ENCODE measurements at places on chromosomes 2 and 18.

- no peak for DNase-seq
Observed at GRCh38 chr2:171479154-171479814, 43.0 kb upstream of the CYBRD1 start.

DNA sequence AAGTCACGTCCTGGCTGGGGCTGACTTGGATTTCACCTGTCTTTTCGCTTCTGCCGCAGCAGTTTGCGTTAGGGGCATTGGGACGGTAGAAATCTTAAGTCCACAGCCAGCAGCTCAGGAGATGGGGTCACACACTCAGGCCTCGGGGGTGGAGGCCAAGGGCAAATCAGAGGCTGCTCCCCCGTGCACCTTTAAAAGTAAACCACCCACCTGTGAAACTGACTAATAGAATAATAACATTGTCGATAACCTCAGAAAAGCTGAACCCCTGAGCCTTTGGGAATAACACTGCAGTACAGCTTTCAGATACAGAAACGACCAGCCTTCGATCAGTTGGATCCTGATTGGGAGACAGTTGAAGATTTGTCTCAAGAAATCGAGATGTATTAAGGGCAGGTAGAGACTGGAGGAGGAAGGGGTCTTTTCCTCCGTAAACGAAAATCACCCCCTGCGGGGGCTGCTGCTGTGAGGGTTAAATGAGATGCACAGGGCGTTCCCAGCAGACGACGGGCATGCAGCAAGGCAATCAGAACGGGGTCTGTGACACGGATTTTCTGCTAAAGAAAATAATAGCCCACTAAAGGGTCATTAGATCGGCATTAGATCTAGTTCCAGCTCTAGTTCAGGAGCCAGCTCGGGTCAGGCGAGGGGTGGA is 16.4 kb upstream of the NFATC1 start:
- DNase-seq: no peak

DNA sequence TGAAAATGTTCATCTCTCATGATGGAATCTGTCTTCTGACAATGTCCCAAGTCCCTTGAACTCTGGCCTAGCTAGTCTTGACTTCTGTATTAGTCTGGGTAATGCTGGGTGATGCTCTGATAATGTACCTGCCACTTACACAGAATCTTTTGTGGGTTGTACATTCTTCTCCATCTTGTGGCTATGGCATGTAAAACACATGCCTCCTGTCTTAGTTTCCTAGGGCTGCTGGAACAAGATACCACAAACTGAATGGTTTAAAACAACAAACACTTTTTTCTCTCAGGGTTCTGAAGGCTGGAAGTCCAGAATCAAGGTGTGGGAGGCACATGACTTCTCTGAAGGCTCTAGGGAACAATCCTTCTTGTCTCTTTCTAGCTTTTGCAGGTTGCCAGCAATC is 57.1 kb downstream of the RAPGEF4 start:
- DNase-seq: no peak

GRCh38 chr2:205555566-205556230 is 126.6 kb upstream of the NRP2 start:
- DNase-seq: no peak

DNA sequence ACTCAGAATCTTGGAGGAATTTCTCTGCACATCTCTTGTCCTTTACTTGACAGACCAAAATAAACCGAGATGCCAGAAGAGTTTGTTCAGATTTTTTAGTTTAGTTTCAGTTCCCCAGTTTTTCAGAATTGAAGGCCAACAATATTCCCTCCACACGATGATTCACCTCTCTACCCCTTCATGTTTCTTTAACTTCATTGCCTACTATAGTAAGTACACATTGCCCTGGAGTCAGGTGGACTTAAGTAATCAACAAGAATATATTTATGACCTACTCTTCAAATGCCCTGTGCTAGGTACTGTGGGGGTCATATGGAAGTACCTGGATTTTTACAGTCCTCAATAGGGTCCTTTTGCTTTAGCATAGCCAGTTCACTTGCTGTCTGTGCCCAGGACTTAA is 79.6 kb upstream of the CTLA4 start:
- DNase-seq: no peak

GRCh38 chr2:70553334-70553583 is 367 bp downstream of the TGFA start:
- no peak for DNase-seq

DNA sequence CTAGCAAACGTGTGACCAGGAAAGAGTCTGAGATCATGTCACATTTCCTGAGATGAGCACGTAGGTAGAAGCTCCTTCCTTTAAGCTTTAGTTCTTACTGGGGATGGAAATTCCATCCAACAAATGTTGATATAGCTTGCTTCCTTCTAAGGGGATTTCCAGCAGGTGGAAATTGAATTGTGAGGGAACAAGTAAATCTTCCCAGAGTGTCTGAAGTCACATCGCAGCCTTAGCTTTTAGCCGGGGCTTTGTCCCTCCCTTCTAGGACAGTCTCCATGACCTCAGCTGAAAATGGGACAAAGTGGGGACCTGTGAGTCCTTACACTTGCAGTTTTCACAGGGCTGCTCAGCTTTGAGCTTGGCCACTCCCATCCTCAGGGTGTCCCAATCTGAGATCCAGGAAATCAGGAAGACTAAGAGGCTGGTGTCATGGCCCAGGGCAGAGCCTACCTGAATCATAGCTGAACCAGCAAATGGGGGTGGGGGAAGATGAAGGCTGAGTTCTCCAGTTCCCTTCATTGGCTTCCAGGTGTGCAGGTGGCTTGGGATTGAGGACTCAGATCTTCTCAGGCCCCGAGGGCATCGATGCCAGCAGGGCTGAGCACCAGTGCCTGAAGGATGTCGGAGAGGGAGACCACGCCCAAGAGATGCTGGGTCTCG is 8.3 kb downstream of the PRKAG3 start:
- no peak for DNase-seq

DNA sequence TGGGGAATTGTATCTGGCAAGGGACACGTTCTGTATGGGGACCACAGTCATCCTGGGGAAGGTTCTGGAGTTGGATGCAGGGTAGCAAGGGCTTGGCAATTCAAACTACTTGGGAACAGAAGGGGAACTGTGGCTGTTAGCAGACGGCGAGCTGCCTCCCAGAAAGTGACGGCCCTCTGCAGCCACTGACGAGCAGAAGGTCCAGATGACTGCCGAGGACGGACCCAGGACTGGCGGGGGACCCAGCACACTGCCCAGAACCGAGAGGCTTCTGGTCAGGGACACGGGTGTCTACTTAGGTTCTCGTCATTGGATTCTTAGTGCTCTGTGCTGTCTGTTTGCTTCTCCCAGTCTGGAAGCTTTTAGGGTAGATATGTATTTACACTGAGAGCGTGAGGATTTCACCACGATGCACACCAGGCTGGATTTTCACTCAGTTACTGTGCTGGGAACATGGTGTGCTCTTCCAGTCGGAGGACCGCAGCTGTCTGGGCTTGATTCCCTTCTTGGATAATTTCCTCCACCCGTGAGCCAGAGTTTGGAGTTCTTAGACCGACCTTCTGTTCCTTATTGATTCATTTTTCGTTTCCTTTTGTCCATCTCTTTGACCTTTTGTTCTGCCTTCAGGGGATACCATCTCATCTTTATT is 13.4 kb downstream of the GPR35 start:
- DNase-seq: no peak

DNA sequence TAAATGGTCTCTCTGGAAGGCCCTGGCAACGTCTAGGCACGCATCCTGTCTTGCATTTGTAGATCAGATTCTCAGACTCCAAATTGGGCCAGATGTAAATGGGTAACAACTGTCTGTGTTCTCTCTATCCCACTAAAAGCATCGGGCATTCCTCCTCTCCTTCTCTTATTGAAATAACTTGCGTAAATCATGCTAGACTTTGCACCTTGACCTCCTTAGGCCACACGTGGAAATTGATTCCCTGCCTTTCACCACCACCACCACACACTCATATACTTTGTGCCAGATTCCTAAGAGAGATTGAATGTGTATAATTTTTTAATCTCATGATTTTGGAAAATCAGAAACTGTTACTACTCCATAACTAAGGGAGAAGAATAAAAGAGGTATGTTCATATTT is 21.3 kb downstream of the MAPRE3 start:
- DNase-seq: no peak

DNA sequence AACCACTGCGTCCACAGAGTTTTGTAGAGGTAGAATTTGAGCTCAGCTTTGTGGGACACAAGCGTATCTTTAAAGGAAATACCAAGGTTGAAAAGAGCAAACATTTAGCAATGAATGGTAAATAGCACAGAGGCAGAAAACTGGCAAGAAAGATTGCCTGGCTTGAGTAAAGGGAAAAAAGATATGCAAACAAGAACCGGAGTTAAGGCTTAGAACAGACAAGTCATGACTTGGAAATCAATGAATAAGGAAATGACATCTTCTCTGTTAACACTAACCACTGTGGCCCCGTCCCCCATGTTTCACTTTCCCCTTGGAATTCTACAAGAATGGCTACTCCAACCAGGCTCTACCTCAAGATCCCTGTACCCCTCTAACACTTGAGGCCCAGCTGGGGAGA is 3.8 kb downstream of the STAM2 start:
- no peak for DNase-seq

- DNase-seq: no peak
Observed at GRCh38 chr2:17422061-17422460, 96.2 kb downstream of the RAD51AP2 start.

GRCh38 chr18:34890486-34891085 is 150.6 kb upstream of the MAPRE2 start:
- DNase-seq: no peak

DNA sequence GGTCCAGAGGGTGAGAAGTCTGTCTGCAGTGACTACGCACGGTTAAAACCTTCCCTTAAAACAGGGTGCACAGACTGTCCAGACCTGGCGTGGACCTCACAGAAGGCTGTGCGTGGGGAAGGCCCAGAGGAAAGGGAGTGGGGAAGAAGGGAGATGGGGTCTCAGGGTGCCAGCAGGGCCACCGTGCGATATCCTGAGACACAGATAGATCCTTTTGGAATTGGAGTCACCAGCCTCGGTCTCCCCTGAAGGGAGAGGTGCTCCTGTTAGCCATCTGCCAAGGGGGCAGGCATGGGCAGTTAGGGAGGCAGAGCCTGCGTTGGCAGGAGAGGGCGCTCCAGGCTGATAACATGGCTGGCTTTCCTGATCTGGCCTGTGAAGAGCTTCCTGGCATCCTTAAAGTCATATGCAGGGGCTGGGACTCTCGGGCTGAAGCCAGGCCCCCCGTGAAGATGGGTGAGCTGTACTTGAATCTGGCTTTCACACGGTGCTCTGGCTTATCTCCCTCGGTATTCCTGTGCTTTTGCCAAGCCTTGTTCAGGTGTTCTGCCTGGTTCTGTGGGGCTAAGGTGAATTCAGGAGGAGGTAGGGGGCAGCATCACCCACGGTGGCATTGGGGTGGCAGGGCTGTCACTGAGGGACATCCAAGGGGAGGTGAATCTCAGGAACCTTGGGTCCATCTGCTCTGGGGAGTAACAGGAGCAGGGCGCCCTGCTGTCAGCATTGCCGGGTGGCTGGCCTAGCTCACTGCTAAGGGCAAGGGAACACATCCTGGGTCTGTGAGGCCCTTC is 107.2 kb upstream of the SMAD2 start:
- no peak for DNase-seq

DNA sequence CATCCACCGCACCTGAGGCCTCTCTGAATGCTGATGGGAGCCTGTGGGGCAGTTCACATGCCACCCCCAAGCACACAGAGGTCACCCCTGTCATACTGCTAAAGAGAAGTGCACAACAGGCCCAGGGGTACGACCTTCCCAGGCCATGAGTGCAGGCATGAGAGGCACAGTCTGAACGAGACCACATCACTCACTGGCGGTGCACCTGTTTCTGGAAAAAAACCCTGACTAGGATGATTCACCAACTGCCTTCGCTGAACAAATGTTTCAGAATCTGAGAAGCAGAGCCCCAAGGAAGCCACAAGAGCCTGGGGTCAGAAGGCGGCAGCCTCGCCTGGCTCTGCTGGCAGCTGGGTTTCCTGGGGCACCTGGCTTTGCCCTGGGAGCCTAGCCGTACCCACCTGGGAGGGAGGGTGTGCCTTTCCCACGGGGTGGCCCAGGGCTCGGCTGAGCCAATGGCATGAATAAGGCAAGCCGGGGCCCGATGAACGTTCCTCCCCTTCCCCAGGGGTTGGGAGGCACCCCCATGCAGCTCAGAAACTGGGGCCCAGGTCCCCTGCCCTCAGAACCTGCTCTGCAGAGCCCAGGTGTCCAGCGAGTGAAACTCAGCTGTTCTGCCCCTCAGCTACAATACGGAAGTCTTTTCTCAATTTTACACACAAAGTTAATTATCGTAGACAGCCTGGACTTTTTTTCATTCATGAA is 73.8 kb downstream of the HDAC4 start:
- no peak for DNase-seq

DNA sequence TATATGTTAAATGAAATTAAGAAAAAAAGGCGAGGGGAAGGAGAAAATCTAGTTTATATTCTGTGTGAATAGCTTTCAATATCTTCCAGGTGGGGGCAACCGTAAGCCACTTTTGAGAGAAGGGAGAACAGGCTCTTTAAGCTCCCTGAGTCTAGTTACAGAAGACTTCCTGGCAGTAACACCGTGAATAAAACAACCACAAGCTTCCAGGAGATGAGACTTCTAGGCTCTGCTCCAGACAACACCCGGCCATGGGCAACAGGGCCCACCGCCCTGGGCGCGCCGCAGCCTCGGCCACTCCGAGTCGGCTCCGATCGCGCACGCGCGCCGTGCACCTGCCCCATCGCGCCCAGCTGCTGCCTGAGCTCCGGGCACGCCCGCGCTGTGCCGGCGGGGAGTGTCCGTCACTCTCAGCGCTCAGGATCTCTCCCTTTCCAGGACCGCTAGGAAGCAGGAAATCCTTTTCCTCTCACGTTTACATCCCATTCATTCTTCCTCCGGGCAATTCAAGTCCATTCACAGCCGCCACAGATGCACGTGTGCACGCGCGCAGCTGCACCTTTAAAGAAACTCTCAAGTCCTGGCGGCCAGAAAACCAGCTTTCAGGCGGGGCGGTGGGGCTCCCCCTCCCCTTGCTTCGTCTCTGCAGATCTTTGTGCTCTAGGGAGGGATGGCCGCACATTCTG is 19.4 kb upstream of the PAX3 start:
- DNase-seq: peak; percentile 26

DNA sequence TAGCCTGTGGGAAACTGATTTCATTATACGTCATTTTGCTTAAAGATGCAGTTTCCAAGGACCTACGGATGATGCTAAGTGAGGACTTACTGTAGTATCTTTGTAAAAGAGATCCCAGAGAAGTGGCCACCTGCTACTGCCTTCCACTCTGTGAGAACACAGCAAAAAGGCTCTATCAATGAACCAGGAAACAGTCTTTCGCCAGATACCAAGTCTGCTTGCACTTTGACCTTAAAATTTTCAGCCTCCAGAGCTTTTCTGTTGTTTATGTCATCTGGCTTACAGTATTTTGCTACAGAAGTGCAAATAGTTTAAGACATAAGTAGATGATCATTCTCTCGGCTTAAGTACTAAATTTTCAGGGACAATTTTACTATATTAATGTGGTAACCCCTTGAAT is 847.9 kb upstream of the CHAC2 start:
- no peak for DNase-seq

GRCh38 chr18:21538230-21538629 is 62.3 kb downstream of the ESCO1 start:
- DNase-seq: no peak
